ENCODE measurements at places on chromosomes 4 and X.

GRCh38 chr4:184355111-184355604, 119.2 kb downstream of the IRF2 start:
- peak; percentile 45 for DNase-seq

- DNase-seq = no peak
These were observed 292.2 kb downstream of the STPG2 start for GRCh38 chr4:97851115-97851514.

DNA sequence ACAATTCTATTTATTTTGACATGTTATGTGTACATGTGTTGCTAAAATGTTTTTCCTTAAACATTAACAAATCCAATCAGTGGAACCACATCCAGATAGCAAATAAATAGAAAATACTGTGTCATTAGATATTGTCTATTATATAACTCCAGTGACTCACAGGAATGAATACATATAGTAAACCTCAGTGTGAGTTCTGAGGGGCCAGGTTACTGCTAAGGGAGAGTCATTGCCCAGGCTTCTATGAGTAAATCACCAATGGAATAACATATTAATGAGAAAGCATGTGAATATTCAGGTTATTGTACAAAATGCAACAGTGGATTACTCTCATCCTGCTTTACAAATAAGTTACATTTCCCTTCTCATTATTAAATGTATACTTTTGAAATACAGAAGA, 27.2 kb downstream of the TACR3 start:
- no peak for DNase-seq

GRCh38 chr4:52192001-52192400, 140.9 kb downstream of the SPATA18 start:
- no peak for DNase-seq

DNA sequence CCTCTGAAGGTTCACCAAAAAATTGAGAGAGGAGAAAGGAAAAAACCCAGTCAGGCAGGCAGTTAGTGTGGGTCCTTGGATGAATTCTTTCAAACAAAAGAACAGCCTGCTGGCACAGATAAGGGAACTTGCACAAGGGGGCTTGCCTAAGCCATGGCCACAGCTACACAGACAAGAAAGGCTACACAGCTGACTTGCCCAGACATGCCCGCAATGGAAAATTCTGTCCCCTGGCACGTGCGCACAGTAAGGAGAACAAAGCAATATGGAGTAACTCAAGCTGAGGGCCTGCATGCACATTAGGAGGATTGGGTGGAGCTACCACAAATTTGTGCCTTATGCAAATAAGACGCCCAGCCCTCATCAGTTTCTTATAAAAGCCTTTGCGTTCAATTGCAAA, 512.5 kb upstream of the HTR2C start:
- DNase-seq = no peak

GRCh38 chrX:45322382-45322781, 121.7 kb upstream of the DIPK2B start:
- peak; percentile 57 for DNase-seq

- DNase-seq = no peak
These were observed 274.1 kb upstream of the MAGEB2 start for GRCh38 chrX:29941287-29941686.

DNA sequence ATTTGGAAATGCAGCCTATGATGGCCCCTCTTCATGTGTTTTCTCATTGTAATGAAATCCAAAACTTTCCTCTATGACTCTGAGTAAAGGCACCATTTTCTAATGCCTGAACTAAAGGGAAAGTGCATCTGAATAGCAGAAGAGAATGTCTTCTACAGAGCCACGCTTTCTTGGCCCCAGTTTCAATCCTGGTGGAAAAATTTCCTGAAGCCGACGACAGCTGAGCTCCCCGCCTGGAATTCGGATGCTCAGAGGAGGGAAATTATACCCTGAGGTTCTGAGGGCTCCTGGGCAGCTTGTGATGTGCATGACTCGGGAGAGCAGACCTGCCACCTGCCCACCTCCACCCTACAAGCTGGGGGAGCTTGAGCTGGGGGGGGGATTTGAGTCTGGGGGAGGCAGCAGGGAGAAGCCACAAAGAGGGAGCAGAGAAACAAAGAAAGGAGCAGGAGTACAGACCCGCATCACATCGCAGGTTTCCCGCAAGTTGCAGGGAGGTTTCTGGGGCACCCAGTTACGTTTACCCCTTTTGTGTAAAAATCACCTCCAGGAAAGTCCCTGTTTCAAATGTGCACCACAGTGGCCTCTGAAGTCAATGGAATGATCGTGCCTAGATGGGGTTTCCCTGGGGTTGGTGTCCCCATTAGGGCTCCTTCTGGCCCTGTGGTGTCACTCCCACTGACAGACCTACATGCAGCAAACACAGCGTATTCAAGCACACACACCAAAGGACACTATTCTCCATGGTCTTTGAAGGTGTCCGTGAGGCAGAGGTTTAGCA, 145.6 kb upstream of the RBPJ start:
- no peak for DNase-seq

- DNase-seq = no peak
These were observed 179.0 kb downstream of the KCNIP4 start for GRCh38 chr4:21769404-21770147.

GRCh38 chr4:142959173-142959572, 113.1 kb upstream of the INPP4B start:
- no peak for DNase-seq

- DNase-seq = no peak
These were observed 126.3 kb downstream of the PRDM5 start for GRCh38 chr4:120796271-120796670.

DNA sequence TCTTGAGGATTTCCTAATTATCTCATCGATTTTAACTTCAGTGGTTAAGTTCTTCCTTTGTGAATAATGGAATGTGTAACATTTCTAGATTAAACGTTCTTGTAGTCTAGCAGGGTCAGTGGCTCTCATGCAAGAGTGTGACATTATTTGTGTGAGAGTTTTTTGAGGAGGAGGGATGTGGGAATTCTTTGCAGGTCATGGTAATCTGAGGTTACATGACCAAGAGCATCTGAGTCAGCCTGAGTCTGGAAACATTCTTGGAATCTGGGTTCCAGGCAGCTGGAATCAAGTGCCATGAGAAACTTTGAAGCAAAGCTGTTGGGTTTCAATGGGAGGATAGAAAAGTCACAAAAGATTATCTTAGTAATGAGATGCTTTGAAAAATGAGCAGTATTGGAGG, 49.5 kb downstream of the GK start:
- peak; percentile 67 for DNase-seq

GRCh38 chr4:42309361-42310260, 87.7 kb upstream of the SHISA3 start:
- DNase-seq = no peak
